Camera-type eye (tissue), 1 donor: ENCODE measurements at places on chromosomes 6 and 20. TPM values are rescaled to one million over a fixed set of nuclear protein-coding genes. Genes with fewer than 3 reads are reported as not detected.

The CST7 gene
- total RNA-seq: 0.60 TPM

The IL20RA gene
- total RNA-seq: 2.3 TPM

The GTSF1L gene
- total RNA-seq: not detected

The CLVS2 gene
- total RNA-seq: 11.6 TPM

The SYNDIG1 gene
- total RNA-seq: 17.6 TPM

The STX7 gene
- total RNA-seq: 57.7 TPM

The KHDRBS2 gene
- total RNA-seq: 21.8 TPM

The PIGU gene
- 21.3 TPM for total RNA-seq

The SYCP2 gene
- total RNA-seq: 5.4 TPM

The ELOVL4 gene
- total RNA-seq: 35.3 TPM

The CHRNA4 gene
- 12.0 TPM for total RNA-seq

The CNPY3 gene
- total RNA-seq: 39.6 TPM

The RBBP8NL gene
- total RNA-seq: 0.27 TPM

The HLA-DQA2 gene
- not detected for total RNA-seq

The HCRTR2 gene
- 1.5 TPM for total RNA-seq

The ARHGAP18 gene
- 23.0 TPM for total RNA-seq

The ZGPAT gene
- total RNA-seq: 31.1 TPM

The WFDC12 gene
- not detected for total RNA-seq

The EDN3 gene
- 45.3 TPM for total RNA-seq
